Stimulated activated CD4-positive, alpha-beta T cell treated with anti-CD3 and anti-CD28 coated beads, Interleukin-1b, Interleukin-23, amount 100 ng/mL, for 48 hours (primary cell): ENCODE measurements at places on chromosomes 3 and 15.
A peak's percentile ranks its signal among the peaks of the same experiment; 100 is the strongest.

DNA sequence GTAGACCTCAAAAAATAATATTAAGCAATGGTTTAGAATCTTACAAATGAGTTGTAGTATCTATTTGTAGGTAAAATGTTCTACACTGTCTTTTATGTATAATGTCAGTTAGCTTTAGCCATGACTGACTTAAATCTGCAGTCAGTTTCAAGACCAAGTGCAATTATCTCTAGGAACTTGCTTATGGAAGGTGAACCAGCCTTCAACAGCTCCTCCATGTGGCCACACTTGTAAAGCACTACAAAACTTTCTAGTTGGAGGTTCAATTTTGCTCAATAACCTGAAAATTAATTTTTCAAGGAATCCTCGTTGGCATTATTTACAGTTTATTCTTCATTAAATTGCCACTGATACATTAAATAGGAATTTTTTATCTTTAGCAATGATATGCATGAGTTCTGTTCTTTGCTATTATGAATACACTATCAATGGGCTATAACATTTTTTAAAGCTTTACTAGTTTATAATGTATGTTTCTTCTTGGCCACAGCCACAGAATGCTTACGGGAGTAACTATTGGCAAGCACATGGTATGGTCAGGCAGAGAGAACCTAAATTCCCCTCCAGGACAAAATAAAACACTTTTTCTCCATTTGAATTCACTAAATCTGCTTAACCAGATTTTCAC, 315.3 kb upstream of the UBE2E2 start:
- no peak for DNase-seq

GRCh38 chr15:99209326-99209725, 40.1 kb downstream of the TTC23 start:
- no peak for DNase-seq

- no peak for DNase-seq
These were observed 124.4 kb upstream of the GAP43 start for GRCh38 chr3:115498898-115499297.

DNA sequence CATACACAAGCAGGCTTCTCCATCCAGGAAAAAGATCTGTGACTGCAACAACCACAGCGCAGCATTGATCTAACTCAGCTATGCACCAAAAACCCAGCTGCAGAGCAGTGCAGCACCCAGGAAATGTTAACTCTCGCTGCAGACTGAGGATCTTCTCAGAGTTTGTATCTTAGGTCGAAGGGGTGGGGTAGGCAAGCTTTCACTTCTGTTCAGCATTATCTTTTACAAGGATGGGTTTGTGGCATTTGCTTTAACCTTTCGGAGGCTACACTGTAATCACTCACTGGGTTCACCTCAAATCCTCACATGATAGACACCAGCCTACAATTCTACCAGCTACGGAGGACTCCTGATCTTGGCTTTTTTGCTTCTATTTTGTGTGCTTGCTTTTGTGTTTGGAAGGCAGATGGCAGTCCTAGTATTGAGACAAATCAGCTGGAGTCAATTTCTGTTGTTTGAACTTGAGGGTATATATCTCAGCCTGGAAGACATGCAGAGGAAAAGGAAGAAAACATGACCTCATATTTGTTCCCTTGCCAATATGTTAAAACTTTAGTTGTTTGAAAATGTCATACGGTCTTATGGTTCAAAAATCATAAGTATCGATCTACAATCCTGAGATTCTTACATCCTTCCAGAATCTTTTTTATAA, 25.2 kb downstream of the LRRK1 start:
- no peak for DNase-seq

DNA sequence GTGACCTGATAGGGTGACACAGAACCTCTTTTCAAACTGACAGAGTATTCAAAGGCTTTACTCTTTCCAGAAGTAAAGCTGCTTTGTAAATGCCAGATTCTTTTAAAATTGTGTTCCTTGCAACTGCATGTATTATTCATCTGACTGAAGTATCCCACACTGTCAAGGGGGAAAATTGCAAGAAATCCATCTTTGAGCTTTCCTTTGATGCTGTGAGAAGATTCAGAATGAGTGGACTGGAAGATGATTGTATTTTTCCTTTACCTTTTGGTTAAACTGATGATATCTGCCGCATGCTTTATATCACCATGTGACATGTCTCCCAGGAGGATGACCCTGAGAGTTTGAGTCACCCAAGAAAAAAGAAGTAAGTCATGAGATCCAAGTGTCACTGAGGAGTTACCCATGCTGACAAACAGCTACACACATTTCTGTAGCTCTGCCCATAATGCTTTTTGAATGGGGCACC, 250.8 kb upstream of the CBLB start:
- DNase-seq = peak; percentile 48

DNA sequence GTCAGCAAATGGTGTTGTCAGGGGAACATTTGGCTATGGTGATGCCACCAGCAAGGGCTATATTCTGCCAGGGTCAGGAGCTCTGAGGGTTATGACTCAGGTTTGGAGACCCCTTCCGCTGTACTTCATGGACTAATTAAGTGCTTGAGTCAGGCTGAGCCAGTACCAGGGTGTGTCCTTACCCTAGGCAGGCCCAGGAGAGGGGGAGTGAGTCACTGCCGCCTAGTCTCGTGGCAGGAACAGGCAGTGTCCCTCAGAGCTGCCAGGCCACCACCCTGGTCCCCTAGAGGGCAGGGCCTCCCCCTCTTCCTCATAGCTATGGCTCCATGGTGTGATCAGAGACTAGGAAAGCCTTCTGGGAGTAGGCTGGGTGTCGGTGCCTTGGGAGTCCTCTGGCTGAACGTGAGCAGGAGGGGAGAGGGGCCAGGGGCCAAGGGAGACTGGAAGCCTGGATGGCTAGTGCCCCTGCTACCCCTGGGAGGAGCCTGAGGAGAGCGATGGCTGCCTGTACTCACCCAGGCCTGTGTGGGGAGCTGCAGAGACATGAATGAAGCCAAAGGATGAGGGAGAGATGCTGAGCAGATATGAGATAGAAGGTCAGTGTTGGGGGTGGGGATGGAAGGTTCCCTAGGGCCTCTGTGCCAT, 10.6 kb downstream of the MAPKAPK3 start:
- peak; percentile 46 for DNase-seq

DNA sequence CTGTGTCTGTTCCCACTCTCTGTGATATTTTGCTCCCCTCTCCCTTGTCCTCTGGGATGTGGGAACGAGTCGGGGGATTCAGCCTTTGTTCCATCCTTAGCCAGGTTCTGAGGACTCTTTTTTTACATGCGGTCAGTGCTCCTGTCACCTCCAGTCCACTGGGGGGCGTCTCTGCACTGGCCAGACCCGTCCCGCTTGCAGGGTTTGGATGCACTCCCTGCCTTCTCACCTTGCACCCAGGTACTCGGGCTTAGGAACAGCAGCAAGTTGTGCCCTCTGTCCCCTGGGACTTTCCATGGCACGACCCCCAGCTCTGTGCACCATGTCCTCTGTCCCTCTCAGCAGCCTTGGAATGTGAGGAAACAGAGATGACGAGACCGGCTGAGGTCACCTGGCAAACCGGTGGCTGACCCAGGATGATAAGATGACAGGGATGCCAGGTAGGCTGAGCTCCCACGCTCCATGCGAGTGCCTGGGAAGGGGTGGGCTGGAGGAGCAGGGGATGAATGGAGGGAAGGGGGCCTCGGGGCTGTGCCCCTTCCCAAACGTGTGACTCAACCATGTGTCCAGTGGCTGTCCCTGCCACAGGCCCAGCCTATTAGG, 27.3 kb upstream of the FGD5 start:
- DNase-seq = peak; percentile 57

DNA sequence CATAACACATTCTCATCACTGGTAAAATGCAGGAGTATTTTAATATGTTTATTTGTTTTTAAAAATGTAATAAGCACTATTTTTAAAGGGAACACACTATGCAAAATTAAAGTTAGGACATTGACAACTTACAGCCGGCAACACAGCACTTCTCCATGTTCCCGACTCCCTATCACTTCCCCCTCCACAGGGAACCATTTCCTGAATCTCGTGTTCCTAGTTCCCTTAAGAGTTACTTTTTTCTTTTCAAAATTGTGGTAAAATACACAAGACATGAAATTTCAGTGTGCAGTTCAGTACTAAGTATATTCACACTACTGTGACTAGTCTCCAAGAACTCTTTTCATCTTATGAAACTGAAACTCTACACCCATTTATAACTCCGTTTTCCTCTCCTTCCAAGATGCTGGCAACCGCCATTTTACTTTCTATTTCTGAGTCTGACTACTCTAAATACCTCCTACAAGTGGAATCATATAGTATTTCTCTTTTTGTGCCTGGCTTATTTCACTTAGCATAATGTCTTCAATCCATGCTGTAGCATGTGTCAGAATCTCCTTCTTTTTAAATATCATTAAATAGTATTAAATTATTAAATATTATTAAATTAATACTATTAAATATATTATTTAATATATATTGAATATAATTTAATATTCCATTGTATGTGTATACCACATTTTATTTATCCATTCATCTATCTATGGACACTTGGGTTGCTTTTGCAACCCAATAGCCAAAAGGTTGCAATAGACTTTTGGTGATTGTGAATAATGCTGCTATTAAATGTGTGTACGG, 25.9 kb upstream of the UBE2Q2 start:
- no peak for DNase-seq

- peak; percentile 4 for DNase-seq
These were observed 125.1 kb downstream of the SHQ1 start for GRCh38 chr3:72722930-72723726.

- no peak for DNase-seq
These were observed 70.4 kb upstream of the CMTM7 start for GRCh38 chr3:32321095-32321790.

- no peak for DNase-seq
These were observed 33.5 kb upstream of the SPATA12 start for GRCh38 chr3:57026944-57027343.
